H4 (cell line): ENCODE measurements at places on chromosomes 12 and 14. TPM values are rescaled to one million over a fixed set of nuclear protein-coding genes. Genes with fewer than 3 reads are reported as not detected.

OR4E2 gene
- not detected in 2 replicates for total RNA-seq

EPS8 gene
- total RNA-seq = 18.8 and 21.5 TPM in 2 replicates

EIF2S3B gene
- total RNA-seq = 0.66 and 0.83 TPM in 2 replicates

STYK1 gene
- total RNA-seq = 3.3 and 3.8 TPM in 2 replicates

AVPR1A gene
- total RNA-seq = not detected in 2 replicates

SLC8A3 gene
- total RNA-seq = not detected in 2 replicates

CDC42BPB gene
- total RNA-seq = 15.0 and 18.2 TPM in 2 replicates

VRTN gene
- not detected in 2 replicates for total RNA-seq

CLEC2D gene
- total RNA-seq = 1.7 and 6.6 TPM in 2 replicates

TMED10 gene
- 364 and 433 TPM in 2 replicates for total RNA-seq

CCDC85C gene
- 5.7 and 5.8 TPM in 2 replicates for total RNA-seq
